ENCODE measurements at places on chromosomes 11 and 22. TPM values are rescaled to one million over a fixed set of nuclear protein-coding genes. Genes with fewer than 3 reads are reported as not detected.

GRCh38 chr11:105241136-105241535 is 101.6 kb upstream of the CARD18 start:
- no peak for DNase-seq

GRCh38 chr11:122190768-122191167 is 74.8 kb upstream of the BLID start:
- peak; percentile 10 for DNase-seq

DNA sequence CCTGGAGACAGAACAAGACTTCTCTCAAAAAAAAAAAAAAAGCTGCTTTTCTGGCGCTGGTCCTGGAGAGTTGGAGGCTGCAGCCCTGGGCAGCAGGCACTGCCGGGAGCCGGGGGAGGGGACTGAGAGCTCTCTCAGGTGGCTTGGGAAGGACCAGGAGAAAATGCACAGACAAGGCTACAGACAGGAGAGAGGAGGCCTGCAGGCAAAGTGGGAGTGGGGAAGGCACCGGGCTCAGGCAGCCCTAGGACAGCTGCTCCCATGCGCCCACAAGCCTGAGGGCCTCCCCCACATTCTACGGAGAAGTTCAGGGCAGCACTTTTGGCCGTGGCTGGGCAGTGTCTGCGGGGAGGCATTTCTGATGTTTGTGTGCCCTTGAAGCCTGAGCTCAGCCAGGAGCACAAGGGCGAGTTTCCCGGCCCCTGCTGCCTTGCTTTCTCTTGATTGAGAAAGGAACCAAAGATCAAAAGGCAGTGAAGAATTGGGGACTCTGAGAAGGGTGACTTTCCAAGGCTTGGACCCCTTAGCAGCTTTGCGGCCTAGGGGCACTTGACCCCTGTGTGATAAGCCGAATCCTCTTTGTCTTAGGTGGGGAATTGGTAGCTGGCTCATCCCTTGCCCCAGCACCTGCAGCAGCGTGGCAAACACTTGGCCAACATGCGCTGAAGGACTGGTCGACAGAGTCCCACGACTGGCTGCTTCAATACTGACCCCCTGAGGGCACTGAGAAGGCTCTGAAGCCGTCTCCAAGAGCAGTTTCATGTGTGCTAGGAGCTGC is 35.3 kb downstream of the PPM1F start:
- no peak for DNase-seq

- DNase-seq: no peak
Measured at GRCh38 chr11:61353131-61354067, 8.3 kb downstream of the CYB561A3 start.

- DNase-seq: no peak
Measured at GRCh38 chr22:37020192-37020479, 594 bp downstream of the MPST start.

GRCh38 chr11:122209619-122210366 is 93.8 kb upstream of the BLID start:
- DNase-seq: no peak

- DNase-seq: no peak
Measured at GRCh38 chr11:73343076-73343873, 32.9 kb upstream of the RELT start.

WT1 gene
- 3.5 TPM for total RNA-seq

THAP12 gene
- 28.8 TPM for total RNA-seq

MS4A3 gene
- not detected for total RNA-seq

PRMT3 gene
- 11.3 TPM for total RNA-seq

CASP5 gene
- total RNA-seq: not detected

FRMD8 gene
- 37.3 TPM for total RNA-seq

MS4A12 gene
- 1.8 TPM for total RNA-seq

BACE1-AS gene
- 10.2 TPM for total RNA-seq

SCGB1D2 gene
- not detected for total RNA-seq

OR6T1 gene
- total RNA-seq: not detected
